ENCODE measurements at places on chromosomes 4 and X.

GRCh38 chr4:183081116-183081469 is 18.0 kb upstream of the WWC2 start:
- no peak for DNase-seq

DNA sequence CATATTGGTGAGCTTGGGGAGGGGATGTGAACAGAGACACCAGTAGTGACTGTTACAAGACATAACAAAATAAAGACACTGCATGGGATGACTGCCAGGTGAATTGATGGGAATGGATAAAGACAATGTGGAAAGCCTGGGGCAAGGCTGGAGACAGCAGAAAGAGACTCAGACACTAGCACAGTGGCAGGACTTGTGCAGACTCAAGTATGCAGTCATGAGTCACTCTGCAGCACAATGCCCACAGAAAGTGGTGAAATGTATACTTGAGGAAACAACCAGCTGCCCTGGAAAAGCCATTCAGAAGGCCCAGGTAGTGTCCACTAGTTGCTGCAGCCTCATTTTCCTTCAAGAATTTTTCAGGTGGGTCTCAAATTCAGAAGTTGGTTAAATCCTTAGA is 452.3 kb downstream of the MID1IP1 start:
- peak; percentile 11 for DNase-seq

DNA sequence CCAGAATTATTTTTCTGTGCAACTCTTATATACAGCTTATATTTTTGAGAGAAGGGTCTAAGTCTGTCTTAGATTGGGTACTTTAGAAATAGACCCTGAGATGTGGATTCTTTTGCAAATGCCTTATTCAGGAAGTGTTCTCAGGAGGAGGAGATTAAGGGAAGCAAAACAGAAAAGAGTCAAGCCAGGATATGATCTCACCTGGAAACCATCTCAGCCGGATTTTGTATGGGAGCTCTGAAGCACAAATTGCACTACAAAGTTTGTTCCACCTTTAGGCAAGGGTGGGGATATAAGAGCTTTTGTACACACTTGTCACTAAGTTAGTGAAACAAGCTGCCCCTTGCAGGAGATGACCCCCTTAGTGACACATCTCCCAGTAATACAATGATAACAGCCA is 121.2 kb upstream of the GRPR start:
- DNase-seq = no peak

DNA sequence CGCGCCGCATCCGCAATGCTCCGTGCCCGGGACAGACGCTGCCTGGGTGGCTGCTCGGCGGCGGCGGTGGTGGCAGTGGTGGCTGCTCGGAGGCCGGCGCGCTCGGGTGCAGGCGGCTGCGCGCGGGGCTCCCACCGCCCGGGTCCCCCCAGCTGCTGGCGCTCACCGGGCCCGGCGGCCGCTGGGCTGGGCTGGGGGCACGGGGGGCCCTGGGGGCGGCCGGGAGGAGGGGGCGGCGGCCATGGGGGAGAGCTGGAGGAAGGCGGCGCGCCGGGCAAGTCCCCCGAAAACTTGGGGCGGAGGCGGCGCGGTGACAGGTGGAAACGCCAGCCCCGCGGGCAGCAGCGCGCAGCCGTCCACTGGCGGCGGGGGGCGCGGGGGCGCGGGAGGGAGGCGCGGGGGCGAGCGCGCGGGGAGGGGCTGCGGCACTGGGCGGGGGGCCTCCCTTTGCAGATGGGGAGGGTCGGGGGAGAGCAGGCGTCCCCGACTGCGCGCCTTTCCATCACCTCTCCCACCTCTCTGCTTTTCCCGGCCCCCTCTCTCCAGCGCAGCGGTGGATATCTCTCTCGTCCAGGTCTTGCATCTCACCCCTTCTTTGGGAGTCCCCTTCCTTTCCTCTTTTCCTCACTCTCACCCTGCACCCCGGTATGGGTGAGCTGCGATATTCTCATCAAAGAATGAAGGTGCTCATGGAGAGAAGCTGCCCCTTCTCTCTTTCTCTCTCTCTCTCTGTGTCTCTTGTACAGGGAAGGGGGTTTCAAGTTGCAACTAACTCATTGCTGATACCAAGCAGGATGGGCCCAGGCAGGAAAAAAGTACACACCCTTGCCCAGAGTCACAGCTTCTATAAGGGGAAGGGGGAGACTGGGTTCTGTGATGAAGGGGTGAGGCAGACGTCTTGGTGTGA is 83.7 kb upstream of the DHRSX start:
- DNase-seq = no peak

GRCh38 chr4:186563761-186564160 is 8.4 kb upstream of the MTNR1A start:
- no peak for DNase-seq

- DNase-seq = no peak
Measured at GRCh38 chr4:8437281-8437680, 3.2 kb downstream of the ACOX3 start.

- DNase-seq = no peak
Measured at GRCh38 chrX:44011506-44011905, 38.3 kb upstream of the NDP start.

GRCh38 chr4:151215295-151215694 is 61.7 kb upstream of the PRSS48 start:
- no peak for DNase-seq

DNA sequence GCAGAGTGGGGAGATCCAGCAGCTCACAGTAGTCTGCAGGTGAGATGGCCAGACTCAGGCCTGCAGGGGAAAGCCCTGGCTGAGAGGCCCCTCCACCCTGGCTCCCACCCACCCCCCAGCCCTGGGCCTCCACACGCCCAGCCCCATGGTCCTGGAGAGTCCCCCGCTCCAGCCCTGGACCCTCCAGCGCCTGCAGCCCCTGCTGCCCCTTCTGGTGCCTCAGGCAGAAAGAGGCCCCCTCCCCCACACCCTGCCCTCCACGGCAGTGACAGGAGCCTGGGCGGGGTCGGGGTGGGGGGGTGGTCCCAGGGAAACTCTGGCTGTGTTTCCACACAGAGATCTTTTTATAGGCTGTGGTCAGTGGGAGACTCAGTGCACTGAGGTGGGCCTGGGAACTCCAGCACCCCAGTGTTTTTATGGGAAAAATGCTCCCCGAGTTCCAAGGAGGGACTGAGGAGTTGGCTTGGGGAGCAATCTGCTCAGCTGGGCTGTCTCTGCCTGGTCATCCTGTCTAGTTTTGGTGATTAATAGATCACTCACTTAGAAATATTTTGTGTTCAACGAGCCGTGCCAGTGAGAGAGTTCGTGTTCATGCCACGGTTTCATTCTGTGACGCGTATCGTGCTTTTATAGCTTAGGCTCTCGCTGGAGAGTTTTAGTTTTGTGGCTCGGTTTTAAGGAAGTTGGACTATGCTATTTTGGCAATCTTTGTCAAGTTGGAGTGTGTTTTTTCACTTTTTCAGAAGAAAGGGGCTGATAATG is 53.1 kb upstream of the HGFAC start:
- peak; percentile 80 for DNase-seq

- peak; percentile 37 for DNase-seq
Measured at GRCh38 chrX:39513836-39514235, 583.9 kb downstream of the BCOR start.

- DNase-seq = no peak
Measured at GRCh38 chrX:94551831-94552230, 877.8 kb downstream of the FAM133A start.

DNA sequence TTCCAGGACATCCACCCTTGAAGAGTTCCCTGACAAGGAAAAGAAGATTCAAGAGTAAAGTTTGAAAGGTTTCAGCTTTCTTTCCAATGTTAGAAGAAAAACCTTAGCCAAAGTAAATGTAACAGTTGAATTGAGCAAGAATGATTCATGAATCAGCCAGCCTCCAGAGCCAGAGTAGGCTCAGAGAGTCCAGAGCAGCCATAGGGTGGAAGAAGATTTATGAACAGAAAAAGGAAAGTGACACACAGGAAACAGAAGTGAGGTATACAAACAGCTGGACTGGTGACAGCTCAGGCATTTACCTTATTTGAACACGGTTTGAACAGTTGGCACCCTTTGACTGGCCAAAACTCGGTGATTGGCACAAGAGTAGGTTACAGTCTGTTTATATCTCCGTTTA is 63.2 kb downstream of the QDPR start:
- DNase-seq = peak; percentile 58

DNA sequence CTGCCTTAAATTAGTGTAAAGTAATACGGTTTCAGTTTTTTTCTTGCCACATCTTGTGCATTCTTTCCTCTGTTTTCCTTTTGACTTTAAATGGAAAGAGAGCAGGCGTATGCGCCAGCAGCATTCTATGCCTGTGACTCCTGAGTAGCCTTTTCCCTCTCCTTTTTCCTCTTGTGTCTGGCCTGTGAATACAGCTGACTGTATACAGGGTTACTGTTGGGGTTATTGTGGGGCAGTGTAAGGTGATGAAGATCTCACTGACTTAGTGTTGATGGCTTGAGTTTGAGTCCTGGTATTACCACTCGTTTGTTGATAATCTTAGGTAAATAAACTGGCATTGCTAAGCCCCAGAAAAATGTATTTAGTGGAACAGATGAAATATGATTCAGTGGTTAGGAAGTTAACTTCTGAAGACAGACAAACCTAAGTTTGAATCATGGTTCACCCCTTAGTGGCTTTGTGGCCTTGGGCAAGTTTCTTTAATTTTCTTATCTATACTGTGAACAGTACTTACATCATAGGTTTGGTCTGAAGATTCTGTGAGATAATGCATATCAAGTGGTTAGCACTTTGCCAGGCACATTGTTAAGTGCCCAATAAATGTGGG is 105.1 kb downstream of the FNIP2 start:
- peak; percentile 37 for DNase-seq

GRCh38 chr4:7857993-7858392 is 81.7 kb downstream of the AFAP1 start:
- DNase-seq = no peak

- peak; percentile 52 for DNase-seq
Measured at GRCh38 chrX:23003116-23003515, 3.4 kb downstream of the DDX53 start.

- no peak for DNase-seq
Measured at GRCh38 chrX:133666256-133666655, 251.0 kb upstream of the GPC4 start.

- DNase-seq = peak; percentile 87
Measured at GRCh38 chr4:141046255-141046654, 87.0 kb downstream of the RNF150 start.

- no peak for DNase-seq
Measured at GRCh38 chrX:153650959-153651358, 4.0 kb downstream of the DUSP9 start.

GRCh38 chrX:150887906-150888465 is 10.5 kb downstream of the CD99L2 start:
- no peak for DNase-seq

- no peak for DNase-seq
Measured at GRCh38 chrX:154967603-154968002, 54.9 kb downstream of the F8 start.

- peak; percentile 71 for DNase-seq
Measured at GRCh38 chr4:89640620-89641366, 196.2 kb downstream of the SNCA start.

- DNase-seq = no peak
Measured at GRCh38 chr4:171538601-171539100, 274.6 kb upstream of the GALNTL6 start.

DNA sequence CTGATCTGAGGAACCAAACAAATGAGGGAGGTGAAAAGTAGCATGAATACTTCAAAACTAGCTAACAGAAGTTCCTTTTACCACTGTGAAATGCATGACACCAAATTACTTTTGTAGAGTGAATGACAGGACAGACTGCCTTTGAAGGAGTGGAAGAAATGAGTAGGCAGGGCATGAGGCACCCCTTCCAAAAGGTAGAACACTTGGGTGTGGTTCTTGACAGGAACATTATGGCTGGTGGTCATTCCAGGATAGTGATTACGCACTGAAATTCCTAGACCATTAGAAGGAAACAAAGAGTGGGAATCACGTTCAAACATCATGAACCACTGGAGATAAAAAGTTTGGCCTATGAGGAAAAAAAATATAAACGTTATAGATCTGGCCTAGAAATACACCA is 4.9 kb downstream of the HUWE1 start:
- DNase-seq = no peak

GRCh38 chrX:44470816-44471215 is 71.8 kb downstream of the FUNDC1 start:
- no peak for DNase-seq

GRCh38 chrX:861340-861890 is 230.8 kb downstream of the SHOX start:
- no peak for DNase-seq

GRCh38 chr4:51833236-51833635 is 9.7 kb upstream of the DCUN1D4 start:
- no peak for DNase-seq

- no peak for DNase-seq
Measured at GRCh38 chr4:75555294-75556164, at the start of gene ODAPH. TSS of gene ODAPH (plus strand) at chr4:75556066. CDS start at chr4:75556083, 17 bp downstream.

GRCh38 chr4:187944179-187944578 is 51.4 kb upstream of the ZFP42 start:
- DNase-seq = no peak

GRCh38 chr4:39710098-39710896 is 12.4 kb downstream of the UBE2K start:
- no peak for DNase-seq

DNA sequence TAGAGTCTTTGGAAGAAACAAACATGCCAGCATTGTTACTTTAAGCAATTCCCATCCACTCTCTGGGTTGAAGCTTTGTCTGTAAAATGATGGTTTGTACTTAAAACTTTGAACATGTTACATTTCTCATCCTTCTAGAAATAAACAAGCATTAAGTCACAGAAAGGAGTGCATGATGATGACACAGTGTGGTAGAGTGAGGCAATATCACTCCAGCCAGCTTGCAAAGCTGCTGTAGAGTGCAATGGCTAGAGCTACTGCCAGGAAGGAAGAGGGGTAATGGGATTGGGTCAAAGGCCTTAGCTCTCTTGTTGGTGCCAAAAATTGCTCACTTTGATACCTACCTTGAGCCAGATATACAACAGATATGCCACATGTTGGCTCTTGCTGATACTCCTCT is 12.3 kb upstream of the ENOX2 start:
- DNase-seq = peak; percentile 11

DNA sequence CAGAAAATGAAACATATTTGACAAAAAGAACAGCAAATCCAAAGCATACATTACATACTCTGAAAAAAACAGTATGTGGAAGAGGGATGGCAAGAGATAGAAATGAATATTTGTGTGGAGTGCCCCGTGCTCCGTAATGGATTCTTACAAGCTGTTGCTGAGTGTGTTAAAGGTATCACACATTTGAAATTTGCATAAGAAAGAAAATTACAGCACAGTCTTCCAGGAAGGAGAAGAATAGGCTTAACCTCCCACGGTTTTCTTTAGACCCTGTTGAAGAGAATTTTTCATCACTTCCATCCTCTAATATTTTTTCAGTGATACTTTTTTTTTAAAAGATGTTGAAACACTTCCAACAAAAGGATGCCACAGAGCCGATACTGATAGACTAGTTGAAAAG is 1489.4 kb downstream of the RAPGEF2 start:
- no peak for DNase-seq

DNA sequence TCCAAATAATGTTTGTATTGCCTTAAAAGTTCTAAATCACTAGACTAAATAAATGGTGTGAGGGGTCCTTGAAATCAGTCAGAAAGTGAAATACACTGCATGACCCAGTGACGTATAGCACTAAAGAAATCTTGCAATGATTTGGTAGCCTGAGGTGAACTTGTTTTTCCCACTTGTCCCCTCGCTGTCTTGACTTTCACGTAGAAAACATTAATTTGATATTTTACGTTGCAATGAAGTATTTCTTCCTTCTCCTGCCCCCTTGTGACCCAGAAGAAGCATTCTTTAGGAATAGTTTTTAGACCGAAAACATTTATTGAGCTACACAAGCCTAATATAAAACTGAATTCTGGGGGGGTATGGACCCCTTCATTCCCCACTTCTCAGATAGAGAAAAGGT is 3.7 kb downstream of the KLB start:
- no peak for DNase-seq

- no peak for DNase-seq
Measured at GRCh38 chr4:61913619-61914018, 713.5 kb downstream of the ADGRL3 start.

Measured in AG20443 (cell line).